ENCODE measurements at places on chromosomes 1 and 21. TPM values are rescaled to one million over a fixed set of nuclear protein-coding genes. Genes with fewer than 3 reads are reported as not detected.

Gene GPATCH4
- polyA plus RNA-seq, result 11.1 TPM

Gene C1orf116
- polyA plus RNA-seq, result 9.8 TPM

Gene PIAS3
- polyA plus RNA-seq, result 8.3 TPM

Gene TNFRSF9
- not detected for polyA plus RNA-seq

Gene MATN1
- polyA plus RNA-seq, result not detected

Gene TPTE
- not detected for polyA plus RNA-seq

Gene E2F2
- polyA plus RNA-seq, result 4.0 TPM

Gene SH2D5
- polyA plus RNA-seq, result 0.07 TPM

Gene SPRR2D
- polyA plus RNA-seq, result not detected

Gene NUP210L
- polyA plus RNA-seq, result not detected

Gene ANKRD45
- not detected for polyA plus RNA-seq

Gene FAM177B
- 7.3 TPM for polyA plus RNA-seq

Measured in small intestine (tissue), 16 donors.